ENCODE measurements at places on chromosomes 3 and 15. TPM values are rescaled to one million over a fixed set of nuclear protein-coding genes. Genes with fewer than 3 reads are reported as not detected.

CELSR3 gene
- total RNA-seq = 0.18 TPM

ZNF80 gene
- total RNA-seq = not detected

EEF1AKMT4 gene
- 2.9 TPM for total RNA-seq

CACNA2D2 gene
- not detected for total RNA-seq

CKMT1B gene
- total RNA-seq = not detected

PARP6 gene
- 13.4 TPM for total RNA-seq

GYG1 gene
- 90.3 TPM for total RNA-seq

CCNDBP1 gene
- 40.3 TPM for total RNA-seq

P2RY13 gene
- not detected for total RNA-seq

SNTN gene
- total RNA-seq = not detected

CYP19A1 gene
- not detected for total RNA-seq

C3orf18 gene
- 6.8 TPM for total RNA-seq

PLSCR5 gene
- not detected for total RNA-seq

DNA sequence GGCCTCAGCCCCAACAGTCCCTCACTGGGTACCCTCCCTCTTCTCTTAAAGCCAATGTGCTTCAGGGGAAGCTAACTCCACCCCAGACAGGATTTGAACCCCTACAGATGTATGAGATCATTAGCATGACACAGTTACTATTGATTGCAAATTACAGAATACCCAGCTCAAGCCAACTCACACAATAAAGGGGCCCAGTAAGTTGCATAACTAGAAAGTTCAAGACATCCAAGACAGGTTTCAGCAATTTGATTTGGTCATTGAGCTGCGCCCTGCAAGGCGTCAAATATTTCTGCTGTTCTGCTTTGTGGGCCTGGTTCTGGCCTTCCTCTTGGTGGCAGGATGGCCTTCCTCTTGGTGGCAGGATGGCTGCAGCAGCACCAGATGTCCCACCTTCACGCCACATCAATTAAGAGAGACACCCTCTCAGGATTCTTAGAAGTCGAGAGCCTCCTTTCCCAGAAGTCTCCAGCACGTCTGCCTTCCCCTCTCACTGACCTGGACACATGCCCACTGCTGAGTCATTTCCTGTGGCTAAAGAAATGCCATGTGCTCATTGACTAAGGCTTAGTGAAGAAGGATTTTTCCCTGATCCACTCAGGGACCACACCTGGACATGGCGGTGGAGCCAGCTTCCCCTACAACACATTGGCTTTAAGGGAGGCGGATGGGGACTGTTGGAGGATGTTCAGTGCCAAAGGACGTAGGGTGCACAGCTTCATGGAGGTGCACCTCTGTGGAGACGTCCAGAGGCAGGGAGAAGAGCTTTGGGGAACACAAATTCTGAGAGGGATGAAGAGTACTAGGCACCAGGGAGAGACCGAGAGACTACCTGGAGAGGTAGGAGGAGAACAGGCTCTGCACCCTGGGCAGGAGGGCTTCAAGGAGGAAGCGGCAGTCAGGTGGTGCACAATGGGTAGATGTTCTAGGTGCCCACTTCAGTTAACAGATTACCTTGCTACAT lies 49.1 kb downstream of the DNASE1L3 start:
- peak; percentile 98 for DNase-seq

DNA sequence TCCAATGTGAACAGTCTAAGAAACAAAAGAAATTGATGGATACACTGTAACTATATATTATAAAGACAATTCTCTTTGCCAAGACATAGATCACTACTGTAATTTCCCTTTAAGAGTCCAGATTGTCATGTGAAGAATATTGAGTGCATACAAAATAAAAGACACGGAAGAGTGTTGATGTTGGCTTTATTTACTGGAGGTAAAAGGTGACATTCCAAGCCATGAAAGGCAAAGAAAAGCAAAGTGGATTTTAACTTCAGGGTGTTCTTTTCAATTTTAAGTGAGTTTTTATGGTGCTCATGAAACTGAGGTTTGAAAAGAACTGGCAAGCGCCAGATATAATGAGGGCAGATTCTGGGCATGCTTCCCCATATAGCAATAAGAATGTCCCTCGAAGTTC lies 529.3 kb downstream of the MECOM start:
- DNase-seq = no peak

DNA sequence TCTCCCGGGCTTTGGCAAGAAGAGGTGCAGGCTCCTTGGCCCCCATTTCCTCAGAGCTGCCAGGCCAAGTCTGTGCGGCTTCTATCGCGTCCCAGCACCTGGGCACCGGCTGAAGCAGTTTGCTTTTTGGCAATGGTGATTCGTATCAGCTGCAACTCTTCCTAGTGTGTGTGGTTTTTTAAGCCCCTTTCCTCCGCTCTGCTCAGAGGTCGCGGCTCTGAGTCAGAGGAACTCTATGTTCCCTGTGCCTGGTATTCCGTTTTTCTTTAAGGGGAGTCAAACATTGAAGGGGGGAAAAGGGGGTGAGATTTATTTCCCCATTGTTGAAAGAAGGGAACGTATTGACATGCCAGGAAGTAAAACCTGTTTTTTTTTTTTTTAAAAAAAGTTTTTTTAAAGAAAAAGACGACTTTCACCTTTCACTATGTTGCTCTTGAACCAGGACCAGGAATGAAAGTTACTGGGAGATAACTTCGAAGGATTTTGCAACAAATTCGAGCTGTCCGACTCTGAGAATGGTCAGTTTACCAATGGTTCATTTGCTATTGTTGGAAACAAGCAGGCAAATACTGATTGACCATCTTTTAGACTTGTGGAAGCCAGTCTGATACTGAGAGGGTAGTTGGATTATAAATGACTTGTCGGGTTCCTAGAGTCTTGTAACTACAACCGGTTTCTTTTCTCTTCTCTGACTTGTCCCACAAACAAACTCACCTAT lies 1.1 kb downstream of the ARMC8 start:
- peak; percentile 54 for DNase-seq

DNA sequence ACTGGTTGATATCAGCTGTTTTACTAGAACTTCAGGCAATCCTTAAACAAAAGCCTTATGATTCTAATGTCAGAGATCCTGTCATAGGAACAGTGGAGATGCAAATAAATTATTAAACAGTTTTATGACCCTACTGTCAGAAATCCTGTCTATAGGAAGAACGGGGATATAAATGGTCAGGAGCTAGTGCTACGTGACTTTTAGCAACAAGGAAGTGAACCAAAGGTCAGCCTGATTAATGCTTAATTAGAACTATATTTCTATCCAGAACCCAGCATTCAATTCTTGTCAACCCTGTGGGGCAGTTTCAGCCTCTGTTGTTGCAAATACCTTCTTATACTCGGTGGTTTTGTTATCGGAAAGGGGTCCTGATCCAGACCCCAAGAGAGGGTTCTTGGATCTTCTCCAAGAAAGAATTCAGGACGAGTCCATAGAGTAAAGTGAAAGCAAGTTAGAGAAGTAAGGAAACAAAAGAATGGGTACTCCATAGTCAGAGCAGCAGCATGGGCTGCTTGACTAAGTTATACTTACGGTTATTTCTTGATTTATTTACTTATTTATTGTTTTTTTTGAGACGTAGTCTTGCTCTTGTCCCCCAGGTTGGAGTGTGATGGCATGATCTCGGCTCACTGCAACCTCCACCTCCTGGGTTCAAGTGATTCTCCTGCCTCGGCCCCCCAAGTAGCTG lies 59.9 kb upstream of the RNU6-1 start:
- no peak for DNase-seq

DNA sequence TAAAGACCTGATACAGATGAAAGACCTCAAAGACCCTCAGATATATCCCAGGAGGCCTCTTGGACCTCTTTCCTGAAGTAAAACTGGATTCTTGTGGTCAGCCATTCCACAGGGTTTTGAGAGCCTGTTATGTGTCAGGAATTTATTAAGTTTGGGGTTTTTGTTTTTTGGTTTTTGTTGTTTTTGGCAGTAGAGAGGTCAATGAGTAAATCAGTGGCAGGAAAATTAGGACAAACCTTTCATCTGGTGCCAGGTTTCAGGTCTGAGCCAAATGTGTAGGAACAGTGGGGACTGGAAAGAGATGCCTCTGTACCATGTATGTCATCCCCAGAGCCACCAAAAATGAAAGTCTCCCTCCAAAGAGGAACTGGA lies 520.4 kb upstream of the MDFIC2 start:
- peak; percentile 52 for DNase-seq

- no peak for DNase-seq
Measured at GRCh38 chr3:32184187-32184730, 54.2 kb upstream of the CMTM8 start.

GRCh38 chr15:56248311-56248992 lies 4.8 kb upstream of the RFX7 start:
- no peak for DNase-seq

GRCh38 chr15:63244399-63244798 lies 33.0 kb upstream of the APH1B start:
- no peak for DNase-seq

GRCh38 chr3:171936191-171936841 lies 93.2 kb downstream of the TMEM212 start:
- peak; percentile 78 for DNase-seq

DNA sequence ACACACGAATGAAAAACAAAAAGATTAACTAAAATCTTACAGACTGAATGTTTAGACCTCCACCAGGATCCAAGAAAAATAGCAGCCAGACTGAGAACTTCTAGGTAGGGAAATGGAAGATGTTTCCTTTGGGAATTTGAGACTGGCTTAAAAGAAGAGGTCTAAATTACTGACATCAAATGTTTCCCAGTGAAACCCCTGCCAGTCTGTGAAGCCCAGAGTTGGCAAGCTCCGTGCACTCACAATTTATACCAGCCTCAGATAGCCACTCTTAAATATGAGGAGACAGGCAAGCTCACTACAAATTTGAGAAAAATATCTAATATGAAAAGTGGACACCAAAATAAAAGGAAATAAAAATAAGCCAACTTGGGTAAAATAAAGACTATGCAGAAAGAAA lies 700.5 kb upstream of the ZNF385D start:
- DNase-seq = no peak

GRCh38 chr3:119978554-119979208 lies 115.6 kb downstream of the GSK3B start:
- DNase-seq = no peak

DNA sequence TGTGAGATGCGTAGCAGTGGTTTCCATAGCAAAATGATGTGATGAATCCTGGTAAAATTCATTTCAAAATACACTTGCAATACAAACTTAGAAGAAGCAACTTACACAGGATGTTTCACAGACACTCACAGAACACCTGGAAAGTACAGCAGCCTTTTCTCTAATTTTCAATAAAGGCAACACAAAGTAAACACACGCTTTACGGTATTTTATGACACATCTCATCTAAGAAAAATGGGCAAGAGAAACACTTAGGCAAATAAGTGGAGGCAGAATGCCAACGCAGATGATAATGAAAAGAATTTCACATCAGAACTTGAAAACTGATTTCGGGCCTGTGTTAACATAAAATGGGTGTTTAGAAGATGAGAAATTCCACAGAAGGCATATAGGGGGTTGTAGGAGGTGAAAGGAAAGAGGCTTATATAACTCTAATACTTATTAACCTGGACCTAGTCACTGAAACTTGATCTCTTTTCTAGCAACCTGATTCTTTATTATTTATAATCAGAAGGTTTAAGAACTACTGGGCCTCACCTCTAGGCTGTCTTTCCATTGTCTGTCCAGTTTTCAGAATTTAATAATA lies 25.6 kb upstream of the MAP3K13 start:
- no peak for DNase-seq

DNA sequence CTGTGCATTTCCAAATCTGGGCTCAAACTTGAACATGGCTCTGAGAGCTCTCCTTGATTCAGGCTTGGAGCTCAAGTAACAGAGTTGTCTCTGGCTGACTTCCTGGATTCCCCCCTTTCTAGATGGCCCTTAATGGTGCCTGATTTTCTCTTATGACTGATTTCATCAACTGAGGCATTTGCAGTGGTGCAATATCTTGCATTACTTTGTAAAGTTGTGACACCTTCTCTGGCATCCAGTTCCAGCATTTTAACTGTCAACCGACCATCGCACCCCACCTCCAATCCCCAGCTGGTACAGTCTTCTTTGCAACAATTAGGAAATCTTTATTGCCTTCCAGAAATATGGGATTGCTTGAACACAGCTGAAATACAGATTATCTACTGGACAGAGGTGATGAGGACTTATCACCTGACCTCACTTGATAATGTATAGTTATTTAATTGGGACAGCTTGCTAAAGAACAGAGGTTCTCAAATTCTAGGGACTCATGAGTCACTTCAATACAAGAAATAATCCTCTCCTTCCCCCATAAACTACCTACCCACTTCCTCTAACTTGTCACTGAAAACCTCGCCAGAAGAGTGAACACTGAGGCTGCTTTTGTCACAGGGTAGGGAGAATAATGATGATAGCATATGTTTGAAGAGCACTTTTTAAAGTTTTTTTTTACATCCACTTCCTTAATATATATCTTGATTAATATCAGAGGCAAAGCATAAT lies 41.8 kb downstream of the FILIP1L start:
- DNase-seq = no peak

DNA sequence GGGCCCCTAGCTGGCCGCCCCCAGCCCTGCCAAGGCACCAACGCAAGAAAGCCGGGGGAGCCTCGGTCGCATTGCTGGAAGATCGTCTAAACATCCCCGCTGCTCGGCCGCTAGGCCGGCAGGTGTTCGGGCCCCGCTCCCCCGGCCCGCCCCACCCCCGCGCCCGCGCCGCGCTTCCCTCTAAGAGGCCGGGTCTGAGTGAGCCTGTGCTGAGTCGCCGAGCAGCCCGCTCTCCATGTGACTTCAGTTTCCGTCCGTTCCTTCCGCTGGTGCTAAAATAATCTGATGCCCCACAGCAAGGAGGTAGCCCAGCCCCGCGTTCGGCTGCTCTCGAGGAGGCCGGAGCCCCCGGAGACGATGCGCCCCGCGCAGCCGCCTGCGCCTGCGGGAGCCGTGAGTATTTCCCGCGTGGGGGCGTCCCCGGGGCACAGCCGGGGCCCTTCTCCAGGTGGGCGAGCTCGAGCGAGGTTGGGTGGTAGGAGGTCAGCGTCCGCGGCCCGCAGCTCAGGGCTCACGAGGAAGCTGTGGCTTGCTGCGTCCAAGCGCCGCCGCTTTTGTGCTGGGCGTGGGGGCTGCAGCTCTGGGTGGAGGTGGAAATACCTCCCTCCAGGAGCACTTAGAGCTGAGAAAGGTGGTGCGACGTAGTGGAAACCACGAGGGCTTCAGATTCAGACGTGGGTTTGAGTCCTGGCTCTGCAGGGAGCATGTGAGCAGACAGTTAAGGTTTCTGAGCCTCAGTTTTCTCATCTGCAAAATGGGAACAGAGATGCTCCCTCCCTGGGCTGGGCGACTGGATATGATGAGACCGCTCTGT lies at the start of gene NRROS:
Gene NRROS (plus strand): TSS at position 212 of the 814 bp plus-strand sequence. CDS start 14,846 bp downstream, outside the sequence.
- peak; percentile 38 for DNase-seq

GRCh38 chr3:126153695-126154360 lies 26.6 kb downstream of the ALDH1L1 start:
- DNase-seq = no peak

- DNase-seq = no peak
Measured at GRCh38 chr3:194272861-194273742, 78.0 kb downstream of the CPN2 start.

- no peak for DNase-seq
Measured at GRCh38 chr3:180918542-180918941, 6.1 kb downstream of the FXR1 start.

DNA sequence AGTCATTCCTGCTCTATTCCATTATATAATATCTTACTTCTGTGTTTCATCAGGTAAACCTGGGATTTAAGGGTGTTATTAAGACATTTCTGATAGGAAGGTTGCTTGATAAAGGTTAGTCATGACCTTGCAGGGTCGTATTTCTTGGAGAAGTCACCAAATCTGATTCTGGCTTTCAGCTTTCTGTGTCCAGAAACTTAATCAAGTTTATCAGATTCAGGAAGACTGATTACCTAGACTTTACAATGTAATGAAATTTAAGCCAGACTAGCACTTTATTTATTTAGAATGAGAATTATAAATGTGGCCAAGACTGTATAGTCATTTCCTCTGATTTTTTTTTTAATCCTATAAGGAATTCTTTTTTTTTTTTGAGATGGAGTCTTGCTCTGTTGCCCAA lies 81.9 kb downstream of the NEO1 start:
- DNase-seq = no peak
